ENCODE measurements at places on chromosomes 2 and 18.

DNA sequence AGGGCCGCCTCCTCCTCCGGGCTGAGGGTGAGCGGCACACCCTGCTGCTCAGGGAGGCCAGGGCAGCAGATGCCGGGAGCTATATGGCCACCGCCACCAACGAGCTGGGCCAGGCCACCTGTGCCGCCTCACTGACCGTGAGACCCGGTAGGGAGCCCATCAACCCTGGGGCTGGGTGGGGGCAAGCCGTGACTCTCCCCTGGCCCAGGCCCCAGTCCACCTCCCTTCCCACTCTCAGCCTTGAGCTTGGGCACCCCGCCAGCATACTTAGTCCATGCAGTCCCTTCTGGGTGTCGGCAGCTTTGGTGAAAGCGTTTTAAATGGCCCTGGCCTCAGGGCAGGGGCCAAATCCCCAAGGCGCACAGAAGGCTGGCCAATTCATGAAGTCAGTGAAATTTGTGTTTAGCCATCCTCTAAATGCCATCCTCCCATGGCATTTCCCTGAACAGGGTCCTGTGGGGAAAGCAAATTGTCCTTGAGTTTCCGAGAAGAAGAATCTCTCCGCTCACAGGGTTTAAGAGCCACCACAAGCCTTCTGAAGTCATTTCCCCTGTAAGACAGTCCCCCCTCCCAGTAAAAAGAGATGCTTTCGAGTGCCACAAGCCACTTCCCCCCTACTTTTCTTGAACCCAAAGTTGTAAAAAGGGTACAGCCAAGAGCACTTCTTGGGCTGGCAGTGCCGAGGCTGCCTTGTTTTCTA, 17.2 kb downstream of the SPEG start:
- peak; percentile 71 for DNase-seq

DNA sequence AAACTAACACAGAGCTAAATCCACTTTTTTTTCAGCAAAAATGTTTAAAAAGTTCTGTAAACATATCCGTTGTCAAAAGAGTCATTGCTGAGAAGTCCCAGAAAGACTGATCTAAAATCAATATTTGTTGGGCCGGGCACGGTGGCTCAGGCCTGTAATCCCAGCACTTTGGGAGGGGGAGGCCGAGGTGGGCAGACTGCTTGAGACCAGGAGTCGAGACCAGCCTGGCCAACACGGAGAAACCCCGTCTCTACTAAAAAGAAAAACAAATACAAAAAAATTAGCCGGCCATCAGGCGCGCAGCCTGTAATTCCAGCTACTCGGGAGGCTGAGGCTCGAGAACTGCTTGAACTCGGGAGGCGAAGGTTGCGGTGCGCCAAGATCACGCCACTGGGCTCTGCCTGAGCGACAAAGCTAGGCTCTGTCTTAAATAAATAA, 1.4 kb downstream of the OLA1 start:
- DNase-seq: no peak

- DNase-seq: peak; percentile 16
Measured at GRCh38 chr2:38409156-38410102, 32.4 kb upstream of the ATL2 start.

DNA sequence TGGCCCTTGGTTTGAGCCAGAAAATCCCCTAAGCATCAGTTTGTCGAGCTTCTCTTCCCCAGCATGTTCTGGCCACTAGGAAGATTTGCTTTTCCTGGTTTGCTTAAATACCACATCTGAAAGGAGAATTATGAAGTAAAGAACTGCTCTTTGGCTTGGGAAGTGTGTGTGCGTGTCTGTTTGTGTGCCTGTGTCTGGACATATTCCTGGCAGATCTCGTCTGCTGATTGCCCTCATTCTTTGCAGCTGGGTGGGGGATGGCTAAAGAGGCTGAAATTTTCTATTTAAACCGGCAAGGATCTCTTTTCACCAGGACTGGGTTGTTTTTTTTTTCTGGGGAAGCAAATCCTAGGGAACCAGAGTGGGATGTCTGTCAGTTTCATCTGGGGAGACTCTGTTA, 57.3 kb upstream of the MBOAT2 start:
- DNase-seq: no peak

GRCh38 chr2:51153236-51153635, 121.3 kb upstream of the NRXN1 start:
- no peak for DNase-seq

GRCh38 chr2:122179492-122180165, 424.2 kb downstream of the TSN start:
- no peak for DNase-seq

DNA sequence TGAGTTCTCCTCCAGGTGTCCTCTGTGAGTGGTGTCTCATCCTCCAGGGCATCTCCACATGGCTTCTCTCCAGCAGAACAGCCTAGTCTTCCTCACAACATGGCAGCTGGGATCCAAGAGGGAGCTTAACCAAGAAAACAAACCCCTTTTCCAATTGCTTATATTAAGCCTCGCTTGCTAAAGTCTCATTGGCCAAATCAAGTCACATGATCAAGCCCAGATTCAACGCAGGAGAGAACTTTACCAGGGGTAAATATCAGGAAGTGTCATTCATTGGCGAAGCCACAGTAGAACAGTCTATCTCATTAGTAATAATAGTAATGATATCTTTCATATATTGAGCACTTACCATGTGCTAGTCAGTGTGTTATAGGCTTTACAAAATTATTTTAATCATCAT, 53.1 kb downstream of the CDC42EP3 start:
- DNase-seq: no peak

GRCh38 chr2:234861841-234862735, 89.7 kb upstream of the SH3BP4 start:
- peak; percentile 23 for DNase-seq

- peak; percentile 38 for DNase-seq
Measured at GRCh38 chr2:206296128-206296527, 21.7 kb downstream of the ZDBF2 start.

DNA sequence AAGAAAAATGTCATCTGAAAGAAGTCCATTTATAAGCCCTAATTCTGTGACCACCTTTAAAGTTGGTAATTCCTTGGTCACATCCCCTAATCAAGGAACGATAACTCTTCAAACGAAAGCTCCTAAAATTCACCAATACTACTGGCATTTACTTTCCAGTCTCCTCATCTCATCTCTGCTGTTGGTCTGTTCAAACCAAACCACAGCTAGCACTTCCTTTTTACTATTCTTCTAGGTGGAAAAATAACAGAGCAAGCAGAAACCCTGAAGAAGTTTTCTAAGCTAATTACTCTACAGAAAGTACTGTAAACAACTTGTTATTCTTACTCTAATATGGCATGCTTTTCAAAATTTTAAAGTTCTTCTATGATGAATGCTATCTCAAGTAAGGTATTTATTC, 21.6 kb downstream of the TIA1 start:
- DNase-seq: no peak

- DNase-seq: no peak
Measured at GRCh38 chr2:173656086-173656485, 301.4 kb downstream of the CDCA7 start.

GRCh38 chr18:69951182-69951581, 3.5 kb upstream of the CD226 start:
- DNase-seq: peak; percentile 76

- peak; percentile 76 for DNase-seq
Measured at GRCh38 chr2:112055730-112056625, 909 bp downstream of the TMEM87B start.

GRCh38 chr2:97718051-97718882, 4.9 kb downstream of the ZAP70 start:
- DNase-seq: no peak

DNA sequence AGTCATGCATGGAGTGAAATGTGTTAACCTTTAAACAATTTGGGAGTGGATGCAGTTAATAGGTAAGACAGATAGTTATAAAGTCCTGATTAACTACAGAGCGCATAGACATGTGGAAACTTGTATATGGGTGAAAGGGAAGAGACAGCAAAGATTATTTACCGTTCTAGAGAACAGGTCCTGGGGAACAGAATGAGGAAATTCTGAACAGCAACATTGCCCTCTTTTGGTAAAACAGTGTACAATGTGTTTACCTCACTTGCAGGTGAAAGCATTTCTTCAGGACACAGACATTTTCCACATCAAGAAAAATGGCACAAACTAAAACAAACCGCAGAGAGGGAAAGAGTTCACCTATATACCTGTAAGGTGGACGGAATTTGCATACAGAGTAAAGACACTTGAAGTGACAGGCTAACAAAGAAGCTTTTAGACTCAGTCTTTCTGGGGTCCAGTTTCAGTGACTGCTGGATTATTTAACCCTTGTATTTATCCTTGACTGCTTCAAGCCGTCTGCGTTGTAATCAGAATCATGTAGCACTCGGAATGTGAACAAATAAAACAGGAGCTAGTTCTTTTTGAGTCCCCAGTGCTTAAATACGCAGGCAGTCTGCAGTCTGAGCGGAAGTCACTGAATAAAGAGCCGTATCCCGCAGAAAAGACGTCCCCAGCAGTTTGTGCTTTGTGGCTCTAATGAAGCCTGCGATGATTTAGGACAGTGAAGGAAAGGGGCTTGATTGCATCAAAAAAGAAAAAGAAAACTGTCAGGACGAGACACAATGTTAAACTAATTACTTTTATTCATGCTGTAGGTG, 364.8 kb upstream of the GALNT5 start:
- DNase-seq: peak; percentile 75

DNA sequence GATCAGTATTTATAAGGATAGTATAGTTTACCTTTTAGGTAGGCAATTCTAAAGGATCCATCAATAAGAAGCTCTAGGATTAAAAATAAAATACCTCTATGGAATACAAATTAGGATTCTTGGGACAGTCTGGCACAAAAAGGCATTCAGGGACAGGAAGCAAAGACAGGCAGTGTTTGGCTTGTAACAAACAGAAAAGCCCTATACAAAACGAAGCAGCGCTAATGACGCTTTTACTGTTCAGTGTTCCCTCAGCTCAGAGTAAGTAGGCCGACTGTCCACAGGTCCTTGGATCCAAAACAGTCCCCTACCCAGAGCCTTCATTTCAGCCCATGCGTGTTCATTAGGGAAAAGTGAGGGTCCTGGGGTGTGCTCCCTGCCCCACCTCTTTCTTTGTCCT, 236.3 kb downstream of the AGPS start:
- no peak for DNase-seq

- peak; percentile 43 for DNase-seq
Measured at GRCh38 chr18:3452750-3453539, 3.0 kb downstream of the TGIF1 start.

DNA sequence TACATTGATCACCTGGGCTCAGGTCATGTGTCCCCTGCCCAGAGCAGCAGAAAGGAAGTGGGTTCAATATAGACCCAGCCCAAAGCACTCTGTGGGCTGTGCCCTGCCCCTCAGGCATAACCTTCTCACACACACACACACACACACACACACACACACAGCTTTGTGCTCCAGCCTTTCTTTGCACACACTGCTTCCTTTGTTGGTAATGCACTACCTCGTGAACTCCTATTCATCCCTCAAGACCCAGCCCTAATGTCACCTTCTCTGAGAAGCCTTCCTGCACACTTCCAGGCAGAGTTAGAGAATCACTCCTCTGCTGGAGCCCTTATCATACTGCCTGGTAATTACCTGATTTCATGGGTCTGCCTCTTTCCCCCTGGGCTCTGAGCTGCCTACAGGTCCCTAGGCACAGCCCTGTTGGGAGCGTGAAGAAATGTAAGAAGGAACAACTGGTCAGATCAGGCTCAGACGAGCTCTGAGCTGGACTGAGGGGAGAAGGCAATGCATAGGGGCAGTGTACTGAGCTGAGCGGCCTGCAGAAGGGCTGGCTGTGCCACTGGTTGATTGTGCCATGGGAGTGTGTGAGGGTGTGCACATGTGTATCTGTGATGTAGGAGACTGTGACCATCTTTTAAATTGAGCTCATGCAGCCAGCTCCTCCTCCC, 210.3 kb downstream of the GLI2 start:
- DNase-seq: no peak

DNA sequence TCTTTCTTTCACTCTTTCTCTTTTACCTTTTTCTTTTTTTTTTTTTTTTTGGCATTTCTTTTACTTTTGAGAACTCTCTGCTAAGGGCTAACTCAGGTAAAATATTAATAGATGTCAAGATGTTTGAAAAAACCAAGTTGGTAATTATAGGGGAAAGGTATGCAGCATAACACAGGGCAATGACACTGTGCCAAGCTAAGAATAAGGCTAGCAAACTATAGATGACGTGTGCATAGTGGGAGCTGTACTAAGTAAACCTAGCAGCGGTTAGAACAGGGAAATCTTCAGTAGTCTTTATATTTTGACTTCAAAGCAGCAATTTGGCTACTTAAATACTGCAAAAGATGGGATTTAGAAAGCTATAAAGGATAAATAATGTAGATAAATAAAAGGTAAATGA, 415.4 kb upstream of the RGPD4 start:
- no peak for DNase-seq
